ENCODE measurements at places on chromosomes 5 and 9. TPM values are rescaled to one million over a fixed set of nuclear protein-coding genes. Genes with fewer than 3 reads are reported as not detected.

GRCh38 chr5:80608731-80609130, 38.7 kb upstream of the ANKRD34B start:
- DNase-seq = no peak

- no peak for DNase-seq
Measured at GRCh38 chr9:91188719-91189590, 172.8 kb downstream of the AUH start.

- DNase-seq = no peak
Measured at GRCh38 chr5:56145106-56145505, 88.0 kb downstream of the ANKRD55 start.

DNA sequence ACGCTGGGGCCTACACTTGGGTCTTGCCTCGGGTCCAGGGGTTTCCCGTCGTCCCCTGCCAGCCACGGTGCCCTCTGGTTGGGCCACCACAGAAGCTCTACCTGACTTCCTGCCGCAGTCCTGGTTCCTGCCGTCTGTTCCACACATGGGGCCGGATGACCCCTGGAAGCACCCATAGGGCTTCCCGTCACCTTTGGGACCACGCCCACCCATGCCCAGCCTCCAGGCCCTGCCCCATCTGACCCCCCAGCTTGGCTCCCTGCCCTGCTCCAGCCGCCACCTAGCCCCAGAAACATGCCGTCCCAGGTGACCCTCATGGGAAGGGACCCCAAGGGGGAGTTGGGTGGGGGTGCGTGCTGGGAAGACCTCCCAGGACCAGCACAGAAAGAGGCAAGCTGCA, 13.7 kb downstream of the MRPL36 start:
- no peak for DNase-seq

PCDHA9 gene
- total RNA-seq = not detected

DNA sequence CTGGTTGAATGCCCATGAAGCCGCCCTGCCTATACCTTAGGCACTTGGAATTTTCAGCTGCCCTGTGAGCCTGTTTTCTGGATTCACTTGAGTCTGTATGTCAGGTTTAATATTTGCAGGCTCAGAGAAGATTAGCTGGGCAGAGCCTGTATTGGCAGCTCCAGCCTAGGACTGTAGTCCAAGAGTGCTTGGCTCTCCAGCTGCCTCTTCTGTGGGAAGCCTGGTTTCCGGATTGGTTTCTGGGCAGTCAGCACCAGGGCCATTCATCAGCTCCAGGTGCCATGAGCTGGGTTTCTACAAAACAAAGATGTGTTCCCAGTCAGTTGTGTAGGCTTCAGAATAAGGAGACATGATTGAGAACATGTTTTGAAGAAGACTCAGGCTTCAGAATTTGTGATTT, 90.1 kb downstream of the ARHGAP26 start:
- no peak for DNase-seq

DNA sequence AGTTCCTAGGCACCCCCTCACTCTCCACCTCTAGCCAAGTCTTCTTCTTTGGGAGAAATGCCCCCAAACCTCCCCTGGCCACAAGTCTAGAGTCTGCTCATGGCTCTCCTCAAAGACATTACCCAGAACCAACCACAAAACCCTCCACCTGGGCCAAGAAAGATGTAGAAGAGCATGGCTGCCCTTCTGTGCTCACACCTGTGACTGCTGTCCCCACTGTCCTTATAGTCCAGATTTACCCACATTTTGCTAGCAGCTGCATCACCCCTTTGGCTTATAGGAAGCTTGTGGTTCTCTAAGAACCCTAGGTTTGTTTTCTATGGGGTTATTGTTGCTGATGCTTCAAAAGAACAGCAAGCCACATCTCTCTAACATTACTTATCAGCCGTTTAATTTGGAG, 6.1 kb upstream of the GABBR2 start:
- DNase-seq = no peak

PCDHA1 gene
- not detected for total RNA-seq

TLX3 gene
- total RNA-seq = not detected

FAM151B gene
- 0.39 TPM for total RNA-seq

GRCh38 chr5:17012289-17012688, 76.2 kb upstream of the MYO10 start:
- no peak for DNase-seq

CAAP1 gene
- total RNA-seq = 20.0 TPM

DNA sequence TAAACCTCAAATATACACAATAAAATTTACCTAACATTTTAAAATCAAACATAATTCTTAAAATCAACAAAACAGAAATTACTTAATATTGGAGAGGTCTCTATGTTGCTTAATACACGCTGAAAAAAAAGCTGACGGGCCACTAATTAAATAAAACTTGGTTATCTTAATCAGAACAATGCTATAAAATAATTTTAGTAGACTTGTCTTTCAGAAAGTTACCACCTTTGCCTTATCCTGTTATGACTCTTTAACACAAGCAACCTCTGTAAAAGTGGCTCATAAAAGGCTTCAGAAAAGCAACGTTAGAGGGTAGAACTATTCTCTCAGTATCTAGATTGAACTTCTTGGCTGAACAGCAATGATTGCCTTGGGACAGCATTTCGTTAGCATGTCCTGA, 251.0 kb upstream of the RIOK2 start:
- no peak for DNase-seq

IFNB1 gene
- total RNA-seq = not detected

Data from CD4-positive, alpha-beta memory T cell (primary cell).